ENCODE measurements at places on chromosomes 13 and 19.

GRCh38 chr19:1130771-1131717 lies 27.2 kb downstream of the GPX4 start:
- peak; percentile 56 for DNase-seq

GRCh38 chr13:81395368-81395767 lies 1054.4 kb upstream of the SPRY2 start:
- no peak for DNase-seq

DNA sequence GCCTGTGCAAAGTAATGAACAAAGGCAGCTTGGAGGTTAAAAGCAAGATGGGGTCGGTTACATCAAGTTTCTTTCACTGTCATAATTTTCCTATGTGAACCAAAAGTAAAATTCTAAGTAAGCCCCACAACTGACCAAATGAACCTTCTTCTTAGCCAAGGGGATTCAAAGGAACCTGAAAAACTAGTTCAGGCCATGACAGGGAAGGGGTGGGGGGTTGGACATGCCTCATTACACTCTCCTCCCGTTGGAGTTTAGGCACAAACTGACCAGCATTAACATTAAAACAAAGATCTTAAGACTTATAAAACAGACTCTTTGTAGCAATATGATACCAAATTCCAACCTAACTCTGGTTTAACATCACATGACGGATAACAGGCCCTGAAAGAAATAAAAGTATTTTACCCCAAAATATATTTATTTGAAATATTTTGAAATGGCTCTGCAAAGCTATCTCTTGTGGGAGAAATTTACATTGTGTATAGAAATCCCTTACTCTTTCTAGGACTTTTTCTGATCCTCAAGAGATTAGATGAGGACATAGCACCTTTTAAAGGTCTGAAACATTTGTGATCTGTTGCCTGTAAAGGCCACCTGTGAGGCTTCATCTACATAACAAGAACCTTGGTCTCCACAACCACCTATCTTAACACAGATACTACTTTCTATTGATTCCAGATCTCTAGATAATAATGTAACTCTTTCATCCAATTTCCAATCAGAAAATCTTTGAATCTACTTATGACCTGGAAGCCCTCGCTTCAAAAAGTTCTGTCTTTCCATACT lies 1829.0 kb upstream of the MIR17HG start:
- DNase-seq = no peak

GRCh38 chr19:2574971-2575630 lies 99.2 kb downstream of the GADD45B start:
- no peak for DNase-seq

GRCh38 chr13:33560726-33561125 lies 257.2 kb upstream of the RFC3 start:
- no peak for DNase-seq

DNA sequence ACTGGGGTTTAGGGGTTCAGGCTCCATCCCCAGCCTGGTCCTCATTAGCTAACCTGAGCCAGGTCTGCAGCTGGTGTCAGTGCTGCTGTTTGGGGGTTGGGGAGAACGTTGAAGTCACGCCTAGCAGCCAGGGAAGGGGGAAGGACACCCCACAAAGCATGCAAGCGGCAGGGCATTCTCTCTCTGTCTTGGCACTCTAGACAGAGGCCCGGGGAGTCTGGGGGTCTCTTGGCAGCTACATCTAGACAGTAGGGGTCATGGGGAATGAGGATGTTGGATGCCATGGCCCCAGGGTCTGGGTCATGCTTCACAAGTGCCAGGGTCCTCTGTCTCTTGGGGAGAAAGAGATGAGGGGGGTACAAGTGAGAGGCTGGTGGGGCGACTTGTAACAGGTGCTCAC lies 2.6 kb downstream of the ERICH4 start:
- no peak for DNase-seq
